ENCODE measurements at places on chromosomes 11 and 22.

DNA sequence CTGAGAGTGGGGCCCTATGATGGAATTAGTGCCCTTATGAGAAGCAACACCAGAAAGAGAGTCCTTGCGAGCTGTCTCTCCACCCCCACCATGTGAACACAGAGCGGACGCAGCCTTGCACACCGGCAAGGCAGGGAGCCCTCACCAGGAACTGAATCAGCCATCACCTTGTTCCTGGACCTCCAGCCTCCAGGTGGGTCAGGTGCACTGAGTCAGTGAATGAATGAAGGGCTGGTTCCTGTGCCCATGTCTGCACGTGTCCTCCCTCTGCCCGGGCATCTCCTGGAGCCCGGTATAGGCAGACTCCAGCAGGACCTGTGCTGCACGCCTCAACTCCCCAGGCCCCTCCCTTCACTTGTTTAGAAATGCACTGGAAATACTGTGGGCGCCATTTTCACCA, 54.9 kb downstream of the LINC01488 start:
- no peak for DNase-seq

DNA sequence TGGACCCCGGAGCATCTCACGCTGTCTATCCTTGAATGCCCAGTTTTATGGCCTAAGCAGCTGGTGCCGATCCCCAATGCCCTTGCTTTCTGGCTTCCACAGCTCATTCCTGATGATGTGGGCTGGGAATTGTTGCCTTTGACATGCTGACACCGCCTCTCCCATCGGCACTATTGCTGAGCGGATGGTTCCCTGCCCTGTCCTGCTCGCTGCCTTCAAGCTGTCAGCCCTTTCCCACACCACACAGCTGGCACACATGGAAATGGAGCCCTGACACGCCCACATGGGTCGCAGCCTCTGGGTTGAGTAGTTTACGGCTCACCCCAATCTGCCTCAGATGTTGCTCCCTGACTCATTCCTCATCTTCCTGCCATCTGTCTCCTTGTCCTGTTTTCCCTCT, 110.2 kb upstream of the SESN3 start:
- DNase-seq = no peak

- no peak for DNase-seq
Measured at GRCh38 chr11:18332891-18333290, 10.5 kb downstream of the GTF2H1 start.

DNA sequence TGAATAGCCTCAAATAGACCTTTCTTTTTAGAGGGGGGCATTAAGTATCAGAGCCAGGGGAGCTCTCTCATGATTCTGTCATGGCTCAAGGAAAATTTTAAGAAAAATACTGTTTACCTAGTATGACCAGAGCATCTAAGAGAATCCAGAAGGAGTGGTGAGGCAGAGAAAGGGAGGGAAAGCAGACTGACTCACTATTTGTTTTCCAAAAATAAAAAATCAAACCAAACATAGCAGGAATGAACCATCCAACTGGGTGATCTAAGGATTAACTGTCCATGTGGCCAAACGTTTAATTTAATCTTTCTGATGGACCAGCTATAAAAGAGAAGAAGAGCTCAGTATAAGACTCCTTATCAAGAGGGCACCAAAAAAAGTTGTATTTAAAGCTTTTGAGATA, 70.8 kb downstream of the GAB2 start:
- no peak for DNase-seq

Data from neural crest cell (in vitro differentiated cells).